Fibroblast of skin of left biceps (primary cell): ENCODE measurements at places on chromosomes 2 and 18.

- DNase-seq, result no peak
These were observed 184.6 kb upstream of the ERBB4 start for GRCh38 chr2:212723226-212723625.

DNA sequence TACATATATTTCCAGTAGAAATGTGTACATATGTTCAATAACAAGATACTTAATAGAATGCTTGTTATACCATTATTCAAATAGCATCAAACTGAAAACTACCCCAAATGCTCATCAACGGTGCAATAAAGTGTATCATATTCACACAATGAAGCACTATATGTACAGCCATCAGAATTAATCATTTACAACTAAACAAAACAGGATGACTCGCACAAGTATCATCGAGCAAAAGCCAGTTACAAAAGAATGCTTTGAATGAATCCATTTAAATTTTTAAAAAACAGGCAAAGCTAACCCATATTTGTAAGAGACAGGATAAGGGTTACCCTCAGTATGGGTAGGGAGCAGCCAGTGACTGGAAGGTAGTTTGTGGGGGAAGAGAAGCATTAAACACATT is 132.8 kb upstream of the PDE1A start:
- DNase-seq, result no peak

- no peak for DNase-seq
These were observed 219.6 kb upstream of the ID2 start for GRCh38 chr2:8462280-8462679.

GRCh38 chr2:218658671-218659257 is 659 bp downstream of the ZNF142 start:
- DNase-seq, result no peak

- no peak for DNase-seq
These were observed 97.4 kb upstream of the UPP2 start for GRCh38 chr2:158004126-158004764.

DNA sequence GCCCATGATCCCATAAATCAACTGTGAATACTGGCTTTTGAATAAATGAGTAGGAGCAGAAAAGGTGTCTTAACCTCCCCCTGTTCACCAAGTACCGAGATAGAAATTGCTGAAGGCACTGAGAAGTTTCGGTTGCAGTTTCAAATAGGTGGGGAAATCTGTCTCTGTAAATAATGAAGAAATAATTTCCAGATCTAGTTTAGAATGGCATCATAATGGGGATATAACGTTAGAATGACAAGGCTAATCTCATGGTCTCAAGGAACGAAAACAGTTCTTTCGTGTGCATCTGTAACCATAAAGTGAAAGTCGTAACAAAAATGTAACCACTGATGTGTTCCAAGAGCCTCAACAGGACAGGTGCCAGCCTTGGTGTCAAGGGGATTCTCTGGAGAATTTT is 49.9 kb upstream of the TMEM18 start:
- DNase-seq, result no peak

- no peak for DNase-seq
These were observed 289.2 kb downstream of the NDUFA10 start for GRCh38 chr2:239735829-239736357.

DNA sequence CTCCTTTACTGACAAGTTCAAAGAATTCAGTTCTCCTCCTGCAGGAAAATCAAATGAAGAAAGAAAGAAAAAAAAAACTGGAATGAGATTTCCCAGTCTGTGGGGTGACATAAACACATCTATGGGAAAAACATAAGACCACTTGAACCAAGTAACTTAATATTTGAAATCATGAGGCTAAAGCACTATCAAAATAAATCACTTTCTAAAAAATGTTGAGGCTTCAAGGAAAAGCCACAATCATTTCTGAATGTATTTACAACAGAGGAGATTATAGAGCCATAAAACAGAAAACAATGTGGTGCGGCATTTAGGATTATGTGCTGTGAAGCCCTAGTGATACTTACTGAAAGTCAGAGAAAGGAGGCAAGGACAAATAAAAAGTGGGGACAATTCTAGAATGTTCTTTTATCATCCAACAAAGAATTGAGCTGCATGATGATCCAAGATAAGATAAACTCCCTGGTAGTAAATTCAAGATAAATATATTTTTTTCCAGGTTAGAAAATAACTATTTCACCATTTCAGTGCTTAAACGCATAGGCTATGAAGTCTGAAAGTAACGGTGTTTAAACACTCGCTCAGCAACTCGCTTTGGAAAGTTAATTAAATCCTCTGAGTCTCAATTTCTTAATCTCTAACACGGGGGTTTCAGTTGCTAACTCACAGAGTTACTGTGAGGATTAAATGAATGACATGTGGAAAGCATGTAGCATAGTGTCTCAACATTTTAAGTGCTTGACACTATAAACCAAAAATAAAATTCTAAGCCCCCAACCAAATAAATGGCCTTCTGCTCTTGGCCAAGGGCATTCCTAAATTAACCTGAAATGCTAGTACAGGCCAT is 288.5 kb downstream of the AGPS start:
- DNase-seq, result no peak

- no peak for DNase-seq
These were observed 135.9 kb downstream of the DTNB start for GRCh38 chr2:25537526-25537925.

DNA sequence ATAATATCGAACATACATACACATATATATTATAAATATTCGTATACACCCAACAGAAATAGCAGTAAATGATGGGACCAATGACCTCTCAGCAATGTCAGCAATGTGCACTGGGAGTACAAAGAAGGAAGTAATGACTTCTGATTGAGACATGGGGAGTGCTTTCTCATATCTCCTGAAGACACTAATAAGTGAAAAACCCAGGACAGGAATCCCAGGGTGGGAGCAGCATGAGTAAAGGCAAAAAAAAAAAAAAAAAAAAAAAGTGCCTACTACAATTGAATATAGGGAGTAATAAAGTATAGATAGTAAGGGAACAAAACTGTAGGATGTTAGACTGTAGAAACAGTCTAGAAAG is 491.3 kb downstream of the IRS1 start:
- no peak for DNase-seq

DNA sequence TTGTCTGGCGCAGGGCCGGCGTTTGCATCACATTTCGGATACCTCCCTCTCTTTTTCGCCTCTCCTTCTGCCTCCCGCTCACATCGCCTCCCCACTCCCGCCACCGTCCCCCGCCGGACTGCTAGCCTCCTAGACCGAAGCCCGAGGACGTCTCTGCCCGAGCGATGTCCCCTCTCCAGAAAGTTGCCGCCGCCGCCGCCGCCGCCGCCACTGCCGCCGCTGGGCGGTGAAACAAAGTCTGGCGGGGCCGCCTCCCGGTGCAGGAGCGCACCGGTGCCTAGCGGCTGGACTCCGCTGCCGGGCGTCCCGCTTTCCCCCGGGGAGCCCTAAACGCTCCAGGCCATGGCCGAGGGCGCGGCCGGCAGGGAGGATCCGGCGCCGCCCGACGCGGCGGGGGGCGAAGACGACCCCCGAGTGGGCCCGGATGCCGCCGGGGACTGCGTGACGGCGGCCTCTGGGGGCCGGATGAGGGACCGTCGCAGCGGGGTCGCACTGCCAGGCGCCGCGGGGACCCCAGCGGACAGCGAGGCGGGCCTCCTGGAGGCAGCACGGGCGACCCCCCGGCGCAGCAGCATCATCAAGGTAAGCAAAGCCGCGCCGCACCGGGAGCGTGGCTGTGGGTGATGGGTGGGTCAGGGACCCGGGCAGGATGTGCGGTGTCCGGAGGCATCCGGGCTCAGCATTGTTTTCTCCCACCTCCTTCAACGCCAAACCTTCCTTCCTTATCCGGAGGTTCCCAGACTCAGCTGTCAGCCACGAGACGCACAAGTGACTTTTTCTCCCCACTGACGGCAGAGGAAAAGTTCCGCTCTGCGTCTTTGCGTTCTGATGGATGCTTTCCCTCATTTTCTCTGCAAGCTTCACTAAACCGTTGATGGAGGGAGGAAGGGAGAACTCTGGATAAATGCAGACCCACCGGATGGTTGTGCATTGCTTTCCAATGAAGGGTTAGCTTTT is 643 bp downstream of the PLCL1 start:
- DNase-seq, result no peak

- no peak for DNase-seq
These were observed 210.7 kb downstream of the ARL4C start for GRCh38 chr2:234286118-234286598.

GRCh38 chr2:12602661-12603060 is 114.1 kb upstream of the TRIB2 start:
- peak; percentile 42 for DNase-seq

GRCh38 chr18:9715978-9716774 is 8.1 kb downstream of the RAB31 start:
- DNase-seq, result no peak

- peak; percentile 73 for DNase-seq
These were observed 77.3 kb downstream of the CLIP4 start for GRCh38 chr2:29192526-29192925.

DNA sequence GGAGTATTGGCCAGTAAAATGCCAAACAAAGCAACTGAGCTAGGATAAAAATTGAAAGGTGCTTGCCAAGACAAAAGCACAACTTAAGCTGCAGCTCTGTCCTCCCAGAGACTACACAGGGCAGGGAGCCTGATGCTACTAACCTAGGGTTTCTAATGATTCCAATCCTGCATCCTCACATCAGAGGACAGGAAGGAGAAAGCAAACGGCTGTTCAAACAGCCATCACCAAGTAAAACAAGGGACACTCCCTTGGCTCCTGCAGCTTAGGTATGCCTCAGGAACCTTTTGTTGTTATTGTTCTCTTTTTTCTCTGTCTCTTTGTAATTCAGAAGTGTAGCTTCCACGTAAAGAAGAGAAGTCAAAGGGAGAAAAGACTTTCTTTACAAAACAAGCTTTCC is 99.5 kb downstream of the TCF4 start:
- no peak for DNase-seq

DNA sequence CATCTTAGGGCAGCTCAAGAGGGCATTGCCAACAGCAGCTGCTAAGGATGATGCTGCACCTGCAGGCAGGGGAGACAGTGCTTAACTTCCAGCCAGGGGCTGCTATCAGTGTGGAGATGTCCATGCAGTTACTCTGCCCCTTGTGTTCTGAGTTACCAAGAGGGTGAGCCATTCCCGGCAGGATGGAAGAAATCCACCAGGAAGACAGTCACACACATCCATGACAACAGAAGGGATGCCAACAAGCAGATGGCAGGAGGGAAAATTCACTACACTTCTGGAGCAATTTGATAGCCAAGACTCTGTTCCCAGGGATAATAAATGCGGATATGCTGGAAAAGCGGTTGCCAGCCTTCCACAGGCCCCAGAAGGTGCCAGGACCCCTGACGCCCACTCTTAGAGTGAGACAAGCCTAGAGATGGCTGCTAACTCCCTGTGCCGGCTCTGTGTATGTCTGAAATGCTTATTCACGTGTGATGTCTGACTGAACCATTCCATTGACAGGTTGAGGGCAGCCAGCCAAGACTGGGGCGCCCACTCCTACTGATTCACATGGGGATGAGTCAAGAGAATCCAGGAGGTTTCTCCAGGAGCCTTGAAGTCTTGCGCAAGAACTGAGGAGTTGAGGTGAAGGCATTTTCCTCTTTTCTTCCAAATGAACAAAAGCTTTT is 24.5 kb downstream of the LOXHD1 start:
- no peak for DNase-seq

DNA sequence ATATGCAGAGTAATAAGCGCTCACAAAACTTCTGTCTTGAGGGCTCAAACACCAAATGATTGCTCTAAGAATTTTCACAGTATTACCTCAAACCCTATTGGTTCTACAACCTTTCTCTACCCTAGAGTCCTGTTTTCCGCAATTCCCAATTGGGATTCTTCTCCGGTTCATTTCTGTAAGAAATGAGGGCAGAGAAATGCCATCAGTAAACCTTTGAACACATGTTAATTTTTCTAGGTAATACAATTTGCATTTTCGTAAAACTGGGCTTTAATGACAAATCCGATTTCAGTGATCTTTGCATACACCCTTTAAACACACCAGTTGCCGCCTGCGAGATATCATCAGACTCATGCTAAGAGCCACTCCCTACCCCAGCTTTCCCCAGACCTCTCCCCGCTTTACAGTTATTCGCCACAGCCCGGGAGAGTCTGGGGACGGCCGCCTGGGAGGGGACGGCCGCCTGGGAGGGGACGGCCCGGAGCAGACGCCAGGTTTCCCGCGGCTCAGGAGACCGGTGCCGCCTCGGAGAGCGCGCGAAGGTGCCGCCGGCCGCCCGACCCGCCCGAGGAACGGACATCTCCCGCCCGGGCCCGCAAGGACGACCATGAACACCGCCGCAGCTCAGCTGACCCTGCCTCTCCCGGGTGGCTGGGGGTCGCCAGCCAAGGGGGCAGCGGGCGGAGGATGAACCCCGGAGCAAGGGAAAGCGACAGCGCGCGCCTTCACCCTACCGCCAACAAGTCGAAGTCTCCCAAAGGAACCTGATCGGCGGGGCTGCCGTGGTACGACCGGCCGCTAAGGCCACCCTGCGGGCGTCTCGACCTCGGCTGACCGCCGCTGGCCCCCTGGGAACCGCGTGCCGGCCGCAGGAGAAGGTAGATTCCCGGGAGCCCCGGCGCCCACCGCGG is 463 bp downstream of the SMC6 start:
- no peak for DNase-seq

DNA sequence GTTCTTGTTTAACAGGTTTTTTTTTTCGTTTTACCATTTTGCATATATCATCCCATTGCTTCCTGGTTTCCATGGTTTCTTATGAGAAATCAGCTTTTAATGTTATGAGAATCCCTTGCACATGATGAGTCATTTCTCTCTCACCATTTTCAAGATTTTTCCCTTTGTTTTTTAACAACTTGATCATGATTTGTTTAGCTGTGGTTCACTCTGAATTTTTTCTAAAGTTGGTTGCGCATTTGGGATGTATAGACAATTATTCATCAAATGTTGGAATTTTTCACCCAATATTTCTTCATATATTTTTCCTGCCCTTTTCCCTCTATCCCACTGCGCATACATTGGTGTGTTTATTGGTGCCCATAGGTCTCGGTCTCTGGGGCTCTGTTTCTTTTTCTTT is 42.4 kb upstream of the BIN1 start:
- peak; percentile 96 for DNase-seq

- peak; percentile 94 for DNase-seq
These were observed 31.8 kb downstream of the KLF7 start for GRCh38 chr2:207133820-207134519.

GRCh38 chr2:163554864-163555263 is 180.9 kb downstream of the FIGN start:
- no peak for DNase-seq

DNA sequence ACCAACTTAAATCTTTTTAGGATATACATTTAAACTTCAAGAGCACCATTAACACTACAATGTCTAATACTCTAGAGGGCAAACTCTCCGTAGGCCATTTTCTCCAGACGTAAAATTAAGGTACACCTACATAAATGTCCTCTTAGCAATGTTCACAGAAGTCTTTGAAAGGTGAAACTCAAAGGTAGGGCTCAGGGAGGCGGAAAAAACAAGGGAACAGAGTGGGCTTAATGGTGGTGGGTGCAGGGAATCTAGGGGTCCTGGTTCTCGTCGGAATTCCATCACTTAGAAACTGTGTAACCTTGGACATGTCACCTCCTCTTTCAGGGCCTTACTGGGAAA is 668 bp downstream of the NFU1 start:
- DNase-seq, result no peak

DNA sequence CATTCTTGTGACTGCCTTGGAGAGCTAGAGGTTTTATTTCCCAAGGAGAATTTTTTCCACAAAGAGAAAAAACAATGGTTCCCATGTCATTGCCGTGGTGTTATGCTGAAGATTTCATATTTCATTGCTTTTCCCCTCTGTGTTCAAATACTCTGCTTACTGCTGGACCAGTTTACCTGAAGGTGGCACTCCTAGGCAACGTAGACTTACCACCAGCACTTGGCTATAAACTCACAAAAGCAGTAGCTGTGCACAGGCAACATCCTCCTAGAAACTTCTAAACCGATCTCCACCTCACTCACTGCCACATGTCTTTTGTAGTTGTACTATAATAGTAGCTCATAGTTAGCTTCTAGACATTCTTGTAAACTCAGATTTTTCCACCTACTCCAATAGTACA is 1319.7 kb upstream of the CRIM1 start:
- DNase-seq, result no peak
